Fibroblast of lung (primary cell): ENCODE measurements at places on chromosomes 1 and 21.
A peak's percentile ranks its signal among the peaks of the same experiment; 100 is the strongest.

DNA sequence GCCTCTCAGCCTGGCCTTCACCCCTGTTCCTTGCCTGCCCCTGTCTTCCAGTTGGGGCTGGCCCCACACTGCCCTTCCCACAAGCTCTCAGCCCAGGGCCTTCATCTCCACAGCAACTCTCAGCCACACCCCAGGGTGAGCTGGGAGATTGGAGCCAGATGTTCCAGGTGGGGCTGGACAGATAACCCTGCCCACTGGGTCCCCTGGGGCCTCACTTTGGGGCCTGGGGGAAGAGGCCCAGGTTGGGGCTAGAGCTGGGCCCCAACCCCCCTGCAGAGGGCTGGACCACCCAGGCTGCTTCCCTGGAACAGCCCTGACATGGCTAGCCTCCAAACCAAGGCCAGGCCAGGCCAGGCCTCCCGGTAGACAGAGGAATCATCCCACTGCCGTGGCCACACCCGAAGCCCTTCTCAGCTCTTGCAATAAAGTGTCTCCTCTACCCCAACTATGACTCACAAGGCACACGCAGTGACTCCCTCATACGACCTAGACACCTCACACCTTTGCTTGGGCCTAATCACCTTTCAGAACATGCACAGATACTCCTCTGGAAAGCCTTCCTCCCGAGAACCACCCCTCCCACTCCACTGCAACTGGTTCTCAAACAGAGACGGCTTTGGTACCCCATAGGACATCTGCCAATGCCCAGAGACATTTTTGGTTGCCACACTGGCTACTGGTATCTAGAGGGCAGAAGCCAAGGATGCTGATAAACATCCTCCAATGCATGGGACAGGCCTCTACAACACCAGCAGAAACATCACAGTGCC is 22.2 kb downstream of the SLC2A1 start:
- DNase-seq = peak; percentile 73

GRCh38 chr1:154837672-154838171 is 32.4 kb downstream of the KCNN3 start:
- no peak for DNase-seq

- no peak for DNase-seq
These were observed 7.6 kb upstream of the C1orf21 start for GRCh38 chr1:184379111-184379752.

- DNase-seq = no peak
These were observed 132.7 kb upstream of the ARHGEF16 start for GRCh38 chr1:3321559-3322449.

- DNase-seq = peak; percentile 44
These were observed 25.0 kb downstream of the SRSF4 start for GRCh38 chr1:29156543-29157268.

DNA sequence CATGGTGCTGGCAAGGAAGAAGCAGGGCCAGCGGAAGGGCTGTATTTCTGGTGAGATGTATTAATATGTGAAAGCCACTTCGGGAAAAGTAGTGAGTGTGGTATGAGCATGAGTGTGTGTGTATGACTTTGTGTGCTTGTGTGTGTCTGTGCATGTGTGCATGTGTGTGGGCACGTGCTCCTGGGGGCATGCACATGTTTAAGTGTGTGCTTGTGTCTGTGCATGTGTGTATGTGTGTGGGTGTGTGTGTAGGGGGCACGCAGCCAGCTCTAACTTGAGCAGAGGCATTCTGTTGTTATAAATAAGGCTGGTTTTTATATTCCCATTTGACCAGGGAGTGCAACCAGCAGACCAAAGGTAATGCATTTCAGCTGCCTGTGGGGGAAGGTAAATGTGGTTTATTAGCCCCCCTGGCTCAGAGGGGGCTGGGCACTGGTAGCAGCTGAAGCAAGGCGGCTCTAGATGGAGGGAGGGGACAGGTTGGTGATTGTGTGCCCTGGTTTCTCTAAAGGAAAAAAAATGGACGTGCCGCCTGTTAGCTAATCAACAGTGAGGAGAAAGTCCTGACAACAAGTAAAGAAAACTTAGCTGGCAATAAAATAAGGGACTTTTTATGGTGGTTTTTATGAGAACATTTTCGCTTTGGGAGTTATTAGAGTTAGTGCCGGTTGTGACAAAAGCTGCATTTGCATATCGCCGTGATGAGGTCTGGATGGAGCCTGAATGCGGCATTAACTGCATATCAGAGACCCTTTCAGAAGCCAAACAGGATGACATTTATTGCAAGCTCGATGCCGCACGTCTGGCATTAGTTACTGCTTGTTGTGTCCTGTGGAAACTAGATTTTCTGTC is 180.1 kb downstream of the CAMTA1 start:
- DNase-seq = no peak

GRCh38 chr1:31583995-31584868 is 7.9 kb downstream of the TINAGL1 start:
- DNase-seq = peak; percentile 80

GRCh38 chr1:114113411-114114184 is 40.1 kb downstream of the SYT6 start:
- DNase-seq = no peak

DNA sequence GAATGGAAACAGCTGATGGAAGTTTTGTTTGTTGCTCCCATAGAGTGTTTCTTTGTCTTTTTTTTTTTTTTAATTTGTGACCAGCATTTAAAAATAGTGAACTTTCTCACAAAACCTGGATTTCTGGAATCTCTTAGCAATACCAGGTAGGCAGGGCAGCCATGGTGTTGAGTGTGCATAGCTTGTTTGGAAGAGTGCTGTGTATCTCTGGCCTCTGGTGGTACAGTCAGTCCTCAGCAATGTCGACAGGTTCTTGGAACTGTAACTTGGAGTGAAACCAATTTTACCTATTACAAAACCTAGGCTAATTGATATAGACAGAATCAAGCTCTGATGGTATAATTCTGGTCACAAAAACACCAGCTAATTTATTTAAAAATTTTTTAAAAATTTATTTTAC is 6.7 kb downstream of the AADACL3 start:
- no peak for DNase-seq

DNA sequence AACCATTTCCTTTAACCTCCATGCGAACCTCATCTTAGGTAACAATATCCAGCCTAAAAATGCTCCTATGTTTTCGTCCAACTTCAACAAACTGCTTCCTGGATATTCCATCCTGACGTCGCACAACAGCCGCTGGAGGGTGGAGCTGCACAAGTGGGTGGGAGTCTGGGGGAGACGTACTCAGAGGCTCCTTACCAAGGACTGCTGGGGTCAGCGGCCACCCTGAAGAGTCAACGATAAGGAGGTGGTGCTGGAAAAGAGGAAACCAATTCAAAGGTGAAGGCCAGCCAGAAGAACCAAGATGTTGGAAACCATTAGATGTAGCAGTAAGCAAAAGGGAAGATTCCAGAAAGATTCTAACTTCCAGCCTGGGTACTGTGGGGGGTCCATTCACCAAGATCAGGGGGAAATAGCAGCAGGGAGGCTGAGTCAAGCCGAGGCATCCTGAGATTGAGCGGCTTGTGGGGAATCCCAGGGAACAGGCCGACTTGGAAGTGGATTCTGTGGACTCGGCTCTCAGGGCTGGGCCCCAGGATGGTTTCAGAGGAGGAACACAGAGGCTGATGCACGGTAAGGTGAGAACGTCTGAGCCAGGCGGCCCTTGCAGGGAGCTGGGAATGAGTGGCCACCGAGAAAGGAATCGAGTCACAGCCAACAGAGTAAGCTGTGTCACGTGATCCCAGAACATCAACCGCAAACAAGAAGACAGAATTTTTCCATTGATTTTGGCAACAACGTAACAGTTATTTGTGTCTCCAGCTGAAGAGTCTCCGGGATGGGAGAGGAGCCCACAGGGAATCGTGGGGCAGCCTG is 375.7 kb downstream of the NPHP4 start:
- no peak for DNase-seq

DNA sequence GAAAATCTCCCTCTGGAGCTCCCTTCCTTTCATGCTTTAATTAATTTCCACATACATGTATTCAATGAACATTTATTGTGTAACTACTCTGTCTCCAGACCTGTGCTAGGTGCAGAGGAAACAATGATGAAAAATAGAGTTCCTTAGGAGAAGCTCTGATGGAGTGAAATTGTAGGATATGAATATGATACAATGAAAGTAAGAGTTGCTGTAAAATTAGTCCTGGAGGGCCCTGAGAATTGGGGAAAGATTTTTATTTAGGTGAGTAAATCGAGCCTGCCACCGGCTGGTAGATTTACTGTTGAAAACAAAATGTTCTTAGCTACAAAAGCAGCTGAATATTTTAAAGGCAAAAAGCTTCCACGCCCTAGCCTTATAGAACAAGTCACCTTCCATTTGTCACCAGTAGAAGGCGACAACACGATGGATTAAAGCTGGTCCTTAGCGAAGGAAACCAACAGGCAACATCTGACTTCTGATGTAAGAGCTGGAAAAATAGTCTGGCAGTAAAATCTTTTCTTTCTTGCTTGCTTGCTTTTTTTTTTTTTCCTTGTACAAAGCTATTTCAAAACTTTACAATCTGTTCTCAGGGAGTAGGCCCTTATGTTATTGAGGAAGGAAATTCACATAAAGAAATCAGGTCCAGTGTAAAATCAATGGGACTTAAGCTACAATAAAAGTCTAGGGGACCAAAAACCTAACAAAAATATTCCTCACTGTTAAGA is 82.0 kb upstream of the ROR1 start:
- peak; percentile 99 for DNase-seq

GRCh38 chr1:203287898-203288297 is 17.4 kb upstream of the BTG2 start:
- no peak for DNase-seq

DNA sequence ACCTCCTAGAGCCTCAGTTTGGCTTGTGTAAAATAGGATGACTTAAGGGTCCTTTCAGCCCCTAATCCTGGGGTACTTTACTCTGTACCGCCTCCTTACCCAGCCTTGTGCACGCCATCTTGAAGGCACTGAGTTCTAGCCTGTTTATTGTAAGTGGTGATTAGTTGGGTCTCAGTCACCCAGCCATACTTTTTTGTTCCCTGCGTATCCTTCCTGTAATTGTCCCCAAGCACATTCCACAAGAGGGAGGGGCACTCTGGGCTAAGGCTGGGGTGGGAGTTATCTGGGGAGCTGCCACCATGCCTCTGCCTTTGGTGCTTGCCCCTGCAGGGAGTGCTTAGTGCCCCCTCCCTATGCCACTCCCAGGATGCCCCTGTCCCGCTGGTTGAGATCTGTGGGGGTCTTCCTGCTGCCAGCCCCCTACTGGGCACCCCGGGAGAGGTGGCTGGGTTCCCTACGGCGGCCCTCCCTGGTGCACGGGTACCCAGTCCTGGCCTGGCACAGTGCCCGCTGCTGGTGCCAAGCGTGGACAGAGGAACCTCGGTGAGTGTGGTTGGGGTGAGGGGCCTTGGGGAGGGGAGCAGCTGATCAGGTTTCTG is 856 bp downstream of the FDPS start:
- DNase-seq = no peak

DNA sequence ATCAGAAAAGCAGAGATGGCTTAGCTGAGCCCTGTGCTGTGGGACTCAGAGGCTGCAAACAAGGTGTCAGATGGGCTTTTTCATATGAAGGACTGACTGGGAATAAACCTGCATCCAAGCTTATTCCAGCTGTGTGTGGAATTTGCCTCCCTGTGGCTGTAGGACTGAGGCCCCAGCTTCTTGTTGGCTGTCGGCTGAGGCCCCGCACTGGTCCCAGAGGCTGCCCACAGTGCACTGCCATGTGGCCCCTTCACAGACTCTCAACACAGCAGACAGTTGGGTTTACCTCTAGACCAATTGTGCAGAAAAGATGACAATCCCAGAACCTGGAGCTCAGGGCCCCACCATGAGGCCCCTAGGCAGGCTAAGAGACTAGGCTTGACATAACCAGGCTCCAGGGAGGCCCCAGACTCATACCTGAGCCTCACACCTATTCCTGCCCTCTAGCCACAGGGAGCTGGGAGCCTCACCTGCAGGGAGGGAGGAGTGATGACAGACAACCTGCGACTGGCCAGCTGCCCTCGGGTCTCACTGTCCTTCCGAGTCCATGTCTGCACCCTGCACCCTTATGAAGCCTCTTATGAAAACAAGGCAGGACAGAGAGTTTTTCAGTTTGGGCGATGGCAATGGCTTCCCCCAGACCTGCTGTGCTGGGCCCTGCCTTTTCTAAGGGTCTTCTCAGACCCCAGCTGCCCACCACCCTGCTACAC is 615.5 kb downstream of the NPHP4 start:
- no peak for DNase-seq

DNA sequence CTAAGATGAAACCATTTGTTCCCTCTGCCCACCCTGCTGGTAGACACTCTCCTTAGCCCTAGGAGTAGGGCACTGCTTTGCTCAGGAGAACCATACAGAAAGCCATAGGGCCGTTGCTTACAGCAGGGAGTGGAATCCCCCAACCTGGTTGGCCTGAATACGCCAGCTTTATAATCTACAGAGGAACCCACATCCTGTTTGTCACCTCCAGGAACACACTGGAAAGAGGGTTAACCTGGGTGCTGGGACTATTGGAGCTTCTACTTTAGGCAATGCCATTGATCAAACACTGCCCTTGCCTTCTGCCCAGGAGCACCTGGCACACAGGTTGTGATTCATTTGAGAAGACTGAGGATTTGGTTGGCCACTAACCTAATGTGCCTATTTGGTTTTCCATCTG is 124.8 kb downstream of the TNR start:
- no peak for DNase-seq

DNA sequence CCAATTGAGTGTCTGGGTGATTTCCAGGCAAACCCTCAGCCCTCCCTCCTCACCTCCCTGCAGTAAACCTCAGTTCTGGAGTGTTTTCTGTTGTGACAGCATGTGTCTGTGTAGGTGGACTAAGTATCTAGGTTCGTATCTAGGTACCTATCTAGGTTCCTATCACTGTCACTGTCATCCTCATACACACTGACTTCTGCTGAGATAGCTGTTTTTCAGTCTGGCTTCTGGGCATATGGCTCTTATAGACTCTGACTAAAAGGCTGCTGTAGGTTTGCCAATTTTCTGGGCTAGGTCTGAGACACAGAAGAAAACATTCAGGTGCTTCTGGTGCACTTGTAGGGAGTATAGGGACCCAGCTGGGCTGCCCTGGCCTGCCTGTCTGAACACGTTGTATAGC is 8.1 kb upstream of the TRIM67 start:
- DNase-seq = no peak

GRCh38 chr1:183276386-183277080 is 90.5 kb downstream of the LAMC2 start:
- no peak for DNase-seq

DNA sequence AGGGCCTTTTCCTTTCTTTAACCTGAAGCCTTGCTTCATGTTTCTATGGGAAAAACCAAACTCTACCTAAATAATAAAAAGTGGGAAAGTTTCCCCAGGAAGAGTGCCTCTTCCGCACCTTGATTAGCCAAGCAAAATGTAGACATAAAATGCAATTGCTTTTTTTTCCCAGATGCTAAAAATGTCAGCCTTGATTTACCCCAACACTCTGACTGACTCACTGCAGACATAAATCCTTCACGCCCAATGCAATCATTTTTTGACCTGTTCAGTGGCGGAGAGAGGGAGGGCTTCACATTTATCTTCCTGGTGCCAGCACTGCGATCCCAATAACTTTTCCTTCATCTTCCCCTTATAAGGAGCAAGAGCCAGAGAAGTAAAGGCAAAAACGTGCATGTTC is 261.5 kb downstream of the SEC16B start:
- no peak for DNase-seq

DNA sequence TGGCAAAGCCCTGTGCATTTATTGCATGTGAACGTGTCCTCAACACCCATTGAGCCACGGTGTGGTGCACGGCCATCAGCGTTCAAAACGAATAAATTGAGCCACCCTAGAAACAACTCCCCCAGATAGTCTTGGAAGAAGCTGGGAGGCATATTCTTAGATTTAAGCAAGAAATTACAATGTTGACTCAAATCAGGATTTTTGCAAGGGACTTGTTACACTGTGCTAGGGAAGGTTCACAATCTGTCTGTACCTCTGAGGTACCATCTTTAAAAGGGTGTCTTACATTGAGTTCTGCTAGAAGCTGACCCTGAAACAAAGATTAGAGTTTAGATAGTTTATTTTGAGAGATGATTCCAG is 16.2 kb downstream of the CD247 start:
- no peak for DNase-seq
